ENCODE measurements at places on chromosomes 1 and 21.

DNA sequence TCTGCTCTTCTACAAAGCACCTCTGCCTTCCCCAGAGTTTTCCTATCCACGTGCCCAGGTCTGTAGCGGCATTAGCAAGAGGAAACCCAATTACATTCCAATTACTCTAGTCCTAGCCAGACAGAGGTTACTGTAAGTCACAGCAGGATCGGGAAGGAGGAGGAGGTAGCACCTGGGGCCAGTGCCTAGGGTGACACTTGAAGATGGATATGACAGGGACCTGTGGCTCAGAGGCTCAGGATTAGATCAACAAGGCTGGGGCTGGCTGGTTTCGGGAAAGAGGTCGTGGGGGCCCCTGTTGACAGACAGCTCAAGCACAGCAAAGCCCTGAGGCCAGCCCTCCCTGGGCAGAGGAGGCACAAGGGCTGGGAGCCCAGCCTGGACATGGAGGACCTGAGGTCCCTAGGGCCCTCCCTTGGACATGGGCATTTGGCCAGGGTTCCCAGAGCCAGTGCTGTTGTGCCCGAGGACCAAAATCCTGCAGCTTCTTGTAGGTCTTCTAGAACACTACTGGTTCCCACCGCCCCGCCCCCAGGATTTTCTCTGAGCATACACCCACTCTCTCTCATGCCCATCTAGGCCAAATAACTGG is 3.0 kb upstream of the HCRTR1 start:
- DNase-seq = no peak

- no peak for DNase-seq
These were observed 5.8 kb upstream of the LAD1 start for GRCh38 chr1:201404722-201405483.

- no peak for DNase-seq
These were observed 120.7 kb upstream of the SOD1 start for GRCh38 chr21:31538816-31539215.

- DNase-seq = no peak
These were observed 1.2 kb upstream of the LHX9 start for GRCh38 chr1:197915862-197916499.

- no peak for DNase-seq
These were observed 587.7 kb downstream of the PTPRU start for GRCh38 chr1:29824025-29824424.

GRCh38 chr1:110524311-110525248 is 5.6 kb upstream of the KCNA10 start:
- DNase-seq = peak; percentile 54

DNA sequence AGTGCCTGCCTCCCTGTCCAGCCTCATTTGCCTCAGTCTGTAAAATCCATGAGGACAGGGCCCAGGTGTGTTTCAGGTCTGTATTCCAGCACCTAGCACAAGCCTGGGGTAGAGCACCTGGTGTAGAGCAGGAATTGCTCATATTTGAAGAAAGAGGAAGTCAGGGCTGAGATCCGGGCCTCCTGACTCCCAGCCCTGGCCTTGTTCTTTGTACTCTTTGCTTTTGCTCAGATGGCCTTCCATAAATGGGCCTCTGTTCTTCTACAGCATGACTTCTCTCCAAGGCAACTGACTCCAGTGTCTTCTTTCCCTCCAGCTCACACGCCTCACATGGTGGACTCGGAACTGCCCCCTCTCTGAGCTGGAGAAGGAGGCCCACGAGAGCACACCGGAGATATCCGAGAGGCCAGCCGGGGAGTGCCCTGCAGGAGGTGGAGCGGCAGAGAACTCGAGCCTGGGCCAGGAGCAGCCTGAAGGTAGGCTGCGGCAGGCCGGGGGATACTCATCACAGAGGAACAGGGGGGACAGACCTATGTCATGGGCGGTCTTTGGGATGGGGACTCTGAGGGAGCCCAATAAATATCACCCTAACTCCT is 19.7 kb downstream of the SLC5A9 start:
- no peak for DNase-seq

- peak; percentile 74 for DNase-seq
These were observed 36.4 kb upstream of the JAK1 start for GRCh38 chr1:65002508-65003315.

DNA sequence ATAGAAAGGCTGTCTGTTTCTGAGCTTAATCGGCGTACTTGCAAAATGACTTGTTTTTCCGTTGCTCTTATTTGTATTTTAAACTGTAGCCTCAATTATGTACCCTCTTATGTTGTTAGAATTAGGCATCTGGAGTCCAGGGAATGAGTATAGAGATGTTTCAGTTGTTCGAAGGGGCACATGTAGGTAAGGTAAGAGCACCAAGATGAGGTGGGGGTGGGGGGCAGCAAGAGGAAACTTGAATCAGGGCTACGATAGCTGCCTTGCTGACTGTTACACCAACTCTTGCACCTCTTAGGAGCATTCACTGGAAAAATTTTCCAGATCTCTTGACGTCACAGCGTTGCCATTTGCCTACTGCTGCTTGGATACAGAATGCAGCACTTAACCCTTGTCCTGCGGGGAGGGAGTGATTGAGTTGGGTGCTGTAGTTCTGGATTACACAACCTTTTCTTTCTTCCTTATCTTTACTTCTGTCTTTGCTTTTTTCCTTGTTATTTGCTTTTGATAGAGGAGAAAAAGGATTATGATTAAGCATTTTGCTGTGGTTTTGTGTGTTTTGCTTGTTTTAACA is 3.2 kb downstream of the ATP1B1 start:
- DNase-seq = no peak

- no peak for DNase-seq
These were observed 47.8 kb downstream of the PTPN14 start for GRCh38 chr1:214503553-214503952.

DNA sequence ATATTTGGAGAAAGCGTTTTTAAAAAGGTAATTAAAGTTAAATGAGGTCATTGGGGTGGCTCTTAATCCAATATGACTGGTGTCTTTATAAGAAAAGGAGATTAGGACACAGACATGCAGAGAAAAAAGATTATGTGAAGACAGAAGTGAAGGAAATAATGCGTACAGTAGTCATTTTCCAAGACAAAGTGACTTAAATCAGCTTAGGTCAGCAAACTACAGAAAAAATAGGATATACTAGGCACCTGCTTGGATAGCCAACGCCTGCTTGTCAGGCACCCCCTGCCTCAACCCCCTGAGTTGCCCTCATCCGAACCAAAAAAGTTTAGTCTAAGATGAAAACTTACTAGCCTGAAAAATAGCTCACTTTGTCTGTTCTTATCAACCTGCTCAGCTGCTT is 58.2 kb upstream of the SPAG17 start:
- no peak for DNase-seq

DNA sequence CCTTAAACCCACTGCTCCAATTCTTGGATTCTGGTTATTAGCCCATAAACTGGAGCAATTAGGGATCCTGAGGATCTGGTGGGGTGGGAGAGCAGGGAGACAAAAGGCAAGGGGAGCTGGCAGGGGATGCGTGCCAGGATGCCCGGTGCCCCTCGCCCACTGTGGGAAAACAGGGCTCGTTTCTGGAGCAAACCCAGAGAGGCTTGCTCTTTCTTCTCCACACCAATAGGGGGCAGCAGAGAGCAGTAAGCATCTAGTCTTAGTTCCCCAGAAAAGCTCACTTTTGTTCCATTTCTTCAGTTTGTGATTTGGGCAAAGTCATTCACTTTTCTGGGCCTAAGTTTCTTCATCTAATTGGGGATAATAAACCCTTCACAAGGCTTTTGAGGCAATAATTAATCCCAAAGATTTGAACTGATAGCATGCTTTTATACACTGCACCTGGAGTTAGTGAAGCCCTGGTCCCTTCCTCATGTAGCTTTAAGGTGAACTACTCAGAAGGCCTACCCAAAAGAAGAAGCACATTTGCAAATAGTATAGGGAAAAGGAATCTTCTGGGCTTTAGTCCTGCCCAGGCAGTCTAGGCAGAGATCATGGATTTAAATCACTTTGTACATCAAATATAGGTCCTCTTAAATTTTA is 160.6 kb upstream of the USP24 start:
- DNase-seq = peak; percentile 27

DNA sequence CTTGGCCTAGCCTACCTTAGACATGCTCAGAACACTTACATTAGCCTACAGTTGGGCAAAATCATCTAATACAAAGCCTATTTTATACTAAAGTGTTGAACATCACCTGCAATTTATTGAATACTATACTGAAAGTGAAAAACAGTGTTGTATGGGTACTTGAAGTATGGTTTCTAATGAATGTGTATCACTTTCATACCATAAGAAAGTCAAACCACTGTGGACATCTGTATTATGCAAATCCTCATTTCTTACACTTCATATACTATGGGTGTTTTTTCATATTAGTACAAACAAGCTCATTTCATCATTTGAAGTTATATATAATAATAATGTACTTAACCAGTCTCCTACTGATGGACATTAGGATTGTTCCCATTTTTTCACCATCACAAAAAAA is 41.2 kb downstream of the TDRD5 start:
- DNase-seq = no peak

- DNase-seq = no peak
These were observed 7.2 kb downstream of the ABCA4 start for GRCh38 chr1:94113589-94114226.

All from CD4-positive, alpha-beta T cell treated with Interleukin-12 subunit alpha and Interleukin-12 subunit beta, for 1 hour (primary cell).